ENCODE measurements at places on chromosomes 5 and 9.

GRCh38 chr9:135590486-135591079 is 29.0 kb downstream of the PAEP start:
- no peak for DNase-seq

- no peak for DNase-seq
These were observed 425.2 kb upstream of the CDH9 start for GRCh38 chr5:27463446-27464149.

GRCh38 chr5:73370095-73370494 is 78.5 kb downstream of the FOXD1 start:
- DNase-seq, result no peak

DNA sequence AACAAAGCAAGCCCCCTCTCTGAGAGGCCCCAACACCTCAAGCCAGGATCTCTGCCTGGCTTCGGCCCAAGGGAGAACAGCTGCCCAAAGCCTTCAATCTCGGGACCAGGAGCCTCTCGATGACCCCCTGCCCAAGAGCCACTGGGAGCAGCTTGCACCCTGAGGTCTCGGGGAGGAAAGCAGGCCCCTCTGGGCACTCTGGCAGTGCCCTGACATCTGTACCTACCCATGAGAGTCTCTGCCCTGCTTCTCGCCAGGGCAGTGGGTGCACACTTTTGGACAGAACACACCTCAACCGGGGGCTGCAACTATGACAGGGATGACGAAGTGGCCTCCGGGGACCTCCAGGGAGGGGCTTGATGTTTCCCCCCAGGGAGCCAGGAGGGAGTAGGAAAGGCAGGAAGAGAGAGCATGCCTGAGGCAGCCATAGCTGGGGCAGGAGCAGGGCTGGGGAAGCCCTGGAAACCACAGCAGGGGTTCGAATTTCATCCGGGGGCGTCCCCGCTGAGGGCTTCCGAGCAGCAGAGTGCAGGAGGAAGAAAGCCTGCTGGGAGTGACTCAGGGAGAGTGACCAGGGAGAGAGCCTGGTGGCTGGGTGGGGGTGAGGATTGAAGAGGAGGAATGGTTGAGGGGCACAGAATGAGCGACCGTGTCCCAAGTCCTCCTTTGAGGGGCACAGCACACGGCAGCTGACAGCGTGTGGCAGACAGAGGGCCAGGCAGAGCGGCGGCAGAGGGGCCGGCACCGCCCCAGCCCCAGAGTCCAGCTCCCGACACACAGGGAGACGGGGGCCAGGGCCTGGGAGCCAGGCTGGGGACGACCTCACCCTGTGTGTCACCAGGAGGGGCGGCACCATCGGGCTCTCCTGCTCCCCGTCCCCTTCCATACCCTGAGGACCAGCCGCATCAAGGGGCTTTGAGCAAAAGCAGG is 1.8 kb downstream of the LPCAT1 start:
- no peak for DNase-seq

DNA sequence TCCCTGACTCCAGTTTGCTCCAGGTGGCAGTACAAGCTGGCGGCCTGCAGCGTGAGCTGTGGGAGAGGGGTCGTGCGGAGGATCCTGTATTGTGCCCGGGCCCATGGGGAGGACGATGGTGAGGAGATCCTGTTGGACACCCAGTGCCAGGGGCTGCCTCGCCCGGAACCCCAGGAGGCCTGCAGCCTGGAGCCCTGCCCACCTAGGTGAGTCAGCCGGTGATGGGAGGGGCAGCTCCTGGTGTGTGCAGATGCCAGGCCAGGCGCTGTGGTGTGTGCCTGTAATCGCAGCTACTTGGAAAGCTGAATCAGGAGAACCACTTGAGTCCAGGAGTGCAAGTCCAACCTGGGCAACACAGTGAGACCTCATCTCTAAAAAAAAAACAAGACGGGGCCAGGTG is 10.0 kb upstream of the CACFD1 start:
- no peak for DNase-seq

DNA sequence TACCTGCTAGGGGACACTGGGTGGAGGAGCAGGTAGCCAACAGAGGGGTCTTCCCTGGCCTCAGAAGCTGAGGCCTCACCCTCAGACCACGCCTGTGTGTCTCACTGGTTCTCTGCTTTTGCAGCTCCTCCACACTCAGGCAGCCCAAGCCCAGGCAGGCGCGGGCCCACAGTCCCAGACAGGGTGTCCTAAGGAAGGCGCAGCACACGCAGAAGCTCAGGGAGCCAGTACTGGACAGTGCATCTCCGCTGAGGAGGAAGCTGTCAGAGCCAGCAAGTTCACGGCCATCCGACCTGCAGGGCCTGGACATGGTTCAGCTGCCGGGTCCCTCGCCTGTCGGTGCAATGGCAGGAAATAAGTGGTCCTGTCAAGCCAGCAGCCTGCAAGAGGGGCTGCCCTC is 25.3 kb downstream of the CFAP90 start:
- no peak for DNase-seq

DNA sequence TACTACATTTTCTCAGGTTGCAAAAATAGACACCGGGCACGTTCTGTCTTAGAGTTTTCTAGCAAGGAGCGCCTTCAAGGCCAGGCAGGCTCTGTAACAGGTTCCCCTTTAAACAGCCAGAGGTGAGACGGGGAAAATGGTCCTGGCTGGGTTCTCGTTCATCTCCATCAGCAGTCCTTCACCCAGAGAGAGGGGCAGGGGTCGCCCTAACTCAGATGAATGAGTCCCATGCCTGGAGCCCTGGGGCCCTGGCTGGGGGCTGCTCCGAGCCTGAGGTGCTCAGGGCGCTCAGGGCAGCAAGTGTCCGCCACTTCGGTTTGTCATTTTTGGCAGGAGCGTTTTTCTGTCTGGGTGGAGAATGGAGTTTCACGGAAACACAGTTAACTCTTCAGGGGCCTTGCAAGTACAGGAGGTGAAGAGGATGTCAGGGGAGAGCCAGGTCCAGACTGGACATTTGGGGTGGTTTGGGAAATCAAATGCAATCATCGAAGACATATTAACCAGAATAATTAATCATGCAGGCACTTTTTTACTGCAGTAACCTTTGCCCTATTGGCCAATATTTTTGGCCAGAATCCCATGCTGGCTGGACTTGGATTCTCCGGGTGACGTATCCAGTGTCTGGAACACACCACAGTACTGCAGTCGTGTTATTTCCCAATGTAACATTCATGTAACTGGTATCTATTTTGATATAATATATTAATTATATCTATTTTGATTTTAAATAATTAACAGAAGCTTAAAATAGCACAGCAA is 2.9 kb downstream of the NTNG2 start:
- no peak for DNase-seq

- no peak for DNase-seq
These were observed 358.2 kb upstream of the MEF2C start for GRCh38 chr5:89241186-89241585.

- no peak for DNase-seq
These were observed 41.9 kb upstream of the ACTBL2 start for GRCh38 chr5:57524348-57525060.

DNA sequence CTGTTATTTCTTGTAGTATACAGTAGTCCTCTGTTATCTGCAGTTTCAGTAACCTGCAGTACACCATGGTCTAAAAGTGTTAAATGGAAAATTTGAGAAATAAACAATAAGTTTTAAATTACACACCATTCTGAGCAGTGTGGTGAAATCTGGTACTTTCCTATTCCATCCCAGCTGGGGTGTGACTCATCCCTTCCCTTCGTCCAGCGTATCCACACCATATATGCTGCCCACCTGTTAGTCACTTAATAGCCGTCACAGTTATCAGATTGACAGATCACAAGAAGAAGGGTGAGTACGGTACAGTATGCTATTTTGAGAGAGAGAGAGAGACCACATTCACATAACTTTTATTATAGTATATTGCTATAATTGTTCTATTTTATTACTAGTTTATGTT is 28.9 kb downstream of the FAM151B start:
- DNase-seq, result no peak

DNA sequence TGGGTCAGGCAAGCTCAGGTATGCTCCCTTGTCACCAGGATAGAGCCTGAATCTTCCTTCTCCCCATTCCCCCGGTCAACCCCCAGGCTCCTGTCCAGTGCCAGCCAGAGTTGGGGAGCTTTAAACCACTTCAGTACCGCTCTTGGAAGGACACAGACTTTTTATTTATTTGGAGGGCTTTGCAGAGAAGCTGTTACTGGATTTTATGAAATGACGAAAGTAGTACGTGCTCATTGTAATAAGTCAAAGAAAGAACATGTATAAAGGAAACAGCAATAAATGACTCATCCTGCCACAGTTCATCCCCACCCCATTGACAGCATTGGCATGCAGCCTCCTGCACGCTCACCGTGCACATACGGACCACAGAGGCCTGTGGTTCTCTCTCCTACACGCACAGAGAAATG is 230.3 kb downstream of the AUH start:
- no peak for DNase-seq

GRCh38 chr5:133523961-133524586 is 88.3 kb downstream of the FSTL4 start:
- no peak for DNase-seq

GRCh38 chr9:133732639-133733408 is 5.3 kb downstream of the SARDH start:
- no peak for DNase-seq

DNA sequence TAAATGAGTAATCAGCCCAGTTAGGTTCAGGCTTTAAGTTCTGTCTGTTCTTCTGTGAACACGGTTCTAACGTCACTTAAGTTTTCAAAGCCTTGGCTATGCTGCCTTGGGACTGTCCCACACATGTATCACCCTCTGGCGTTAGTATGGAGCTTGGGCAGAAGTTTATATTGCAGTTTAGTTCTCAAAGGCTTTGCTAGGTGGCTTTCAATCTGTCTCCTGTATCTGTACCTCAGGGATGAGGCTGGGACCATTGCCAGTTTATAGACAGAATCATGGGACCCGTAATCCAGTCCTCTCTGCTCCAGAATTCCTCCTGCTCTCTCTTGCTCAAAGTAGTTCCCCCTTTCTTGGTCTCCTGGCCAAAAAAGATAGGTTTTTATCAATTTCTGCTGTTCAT is 12.1 kb downstream of the C9orf40 start:
- DNase-seq, result no peak

DNA sequence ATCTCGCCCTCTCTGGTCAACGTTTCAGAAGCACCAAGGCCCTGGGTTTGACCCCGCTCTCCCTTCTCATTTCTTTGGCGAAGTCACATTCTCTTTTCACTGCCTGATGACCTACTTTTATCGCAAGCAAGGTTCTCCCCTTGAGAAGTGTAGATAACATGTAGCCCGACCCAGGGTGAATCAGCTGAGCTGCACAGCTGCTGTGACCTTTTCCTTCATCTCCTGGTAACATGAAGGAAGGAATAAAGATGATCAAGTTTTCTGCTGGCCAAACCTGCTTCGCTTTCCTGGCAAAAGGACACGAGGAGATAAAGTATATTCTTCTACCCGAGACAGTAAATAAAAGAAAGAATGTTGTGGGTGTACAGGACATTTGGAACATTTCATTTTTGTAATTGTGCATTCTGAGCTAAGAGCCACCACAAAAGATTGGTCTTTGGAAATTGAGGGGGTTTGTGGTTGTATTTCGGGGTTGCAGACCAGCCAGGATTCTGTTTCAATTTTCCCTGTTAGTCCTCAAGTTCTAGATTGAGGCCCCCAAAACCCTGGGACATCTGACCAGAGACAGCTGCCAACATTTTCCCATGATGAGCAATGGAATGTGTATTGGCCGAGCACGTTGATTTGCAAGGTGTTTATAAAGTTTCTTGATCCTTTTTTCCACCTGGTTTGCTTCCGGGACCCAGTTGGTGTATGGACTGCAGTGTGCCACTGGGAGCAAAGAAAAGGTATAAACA is 155.1 kb upstream of the ZNF462 start:
- no peak for DNase-seq

- no peak for DNase-seq
These were observed 1858.4 kb downstream of the EFNA5 start for GRCh38 chr5:105812304-105812703.

GRCh38 chr5:173175523-173175922 is 31.2 kb downstream of the BNIP1 start:
- DNase-seq, result no peak

DNA sequence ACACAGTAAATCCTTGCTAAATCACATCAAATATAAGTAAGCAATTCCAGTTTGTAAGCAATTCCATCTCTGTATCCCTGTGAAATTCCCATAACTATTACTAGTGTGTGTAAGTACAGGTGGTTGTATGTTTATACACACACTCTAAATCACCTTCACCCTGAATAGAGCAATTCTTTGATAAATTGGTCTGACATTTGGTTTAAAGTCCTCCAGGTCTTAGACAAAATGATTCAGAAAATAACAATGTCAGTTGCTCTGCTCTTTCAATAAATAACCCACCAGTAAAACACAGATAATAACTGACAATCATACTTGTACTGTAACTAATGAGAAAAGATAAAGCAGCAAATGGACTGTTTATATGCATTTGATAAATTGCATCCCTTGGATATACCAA is 226.3 kb downstream of the SPOCK1 start:
- DNase-seq, result no peak

- no peak for DNase-seq
These were observed 612.9 kb downstream of the BNC2 start for GRCh38 chr9:16257604-16258003.

DNA sequence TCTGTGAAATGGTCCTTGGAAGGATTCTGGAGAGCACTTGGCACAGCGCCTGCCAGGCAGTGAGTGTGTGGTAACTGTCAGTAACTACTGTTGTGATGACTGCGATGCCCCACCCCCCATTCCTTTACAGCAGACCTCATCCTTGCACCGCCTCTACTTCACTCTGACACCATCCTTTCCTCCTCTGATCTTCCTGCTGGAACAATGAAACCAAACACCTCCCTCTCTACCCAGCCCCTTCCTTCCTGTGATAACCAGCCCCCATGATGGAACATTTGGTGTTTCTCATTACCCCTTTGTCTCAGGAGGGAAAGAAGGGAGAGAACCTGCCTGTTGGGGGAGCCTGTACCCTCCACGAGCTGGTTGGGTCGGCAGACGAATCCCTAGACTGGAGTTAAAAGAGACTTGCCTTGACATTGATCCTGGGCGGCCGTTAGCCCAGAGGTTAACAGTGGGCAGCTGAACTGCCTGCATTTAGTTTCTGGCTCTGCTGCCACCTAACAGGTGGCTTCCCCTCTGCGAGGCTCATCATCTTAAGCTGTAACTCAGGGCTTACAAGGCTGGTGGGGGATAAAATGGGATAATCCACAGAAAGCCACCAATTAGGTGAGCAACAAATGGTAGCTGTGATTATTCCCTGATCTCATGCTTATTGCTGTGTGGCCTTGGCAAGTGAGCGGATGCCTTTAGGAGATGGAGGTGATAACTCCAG is 34.2 kb upstream of the GRPEL2 start:
- peak; percentile 12 for DNase-seq

- no peak for DNase-seq
These were observed 11.4 kb downstream of the ZFAND5 start for GRCh38 chr9:72353455-72354116.

GRCh38 chr9:27497883-27498417 is 26.1 kb upstream of the IFNK start:
- DNase-seq, result no peak

DNA sequence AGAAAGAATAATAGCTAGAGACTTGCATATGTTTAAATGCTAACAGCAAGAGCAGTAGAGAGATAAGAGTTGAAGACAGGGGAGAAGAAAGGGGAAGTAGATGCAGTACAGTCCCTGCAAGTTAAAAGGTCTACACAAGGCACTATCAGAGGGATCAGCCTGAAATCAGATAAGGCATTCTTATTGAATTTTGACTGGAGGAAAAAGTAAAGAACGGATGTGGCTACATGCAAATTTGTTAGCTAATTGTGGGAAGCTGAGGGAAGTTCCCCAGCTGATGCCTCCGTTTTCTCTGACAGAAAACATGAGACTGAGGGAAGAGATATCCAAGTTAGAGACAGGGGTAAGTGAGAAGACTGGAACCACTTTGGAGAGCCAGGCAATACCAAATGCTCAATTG is 12.9 kb upstream of the RHOBTB3 start:
- no peak for DNase-seq

GRCh38 chr5:154603011-154603410 is 125.0 kb upstream of the HAND1 start:
- no peak for DNase-seq

Measured in NCI-H2227 treated with DMSO at 0.1 percent for 48 hours (cell line).